Right kidney (tissue), 9 donors: ENCODE measurements at places on chromosomes 7 and 10.

GRCh38 chr10:50554376-50554994, 69.3 kb downstream of the SGMS1 start:
- no peak for DNase-seq

DNA sequence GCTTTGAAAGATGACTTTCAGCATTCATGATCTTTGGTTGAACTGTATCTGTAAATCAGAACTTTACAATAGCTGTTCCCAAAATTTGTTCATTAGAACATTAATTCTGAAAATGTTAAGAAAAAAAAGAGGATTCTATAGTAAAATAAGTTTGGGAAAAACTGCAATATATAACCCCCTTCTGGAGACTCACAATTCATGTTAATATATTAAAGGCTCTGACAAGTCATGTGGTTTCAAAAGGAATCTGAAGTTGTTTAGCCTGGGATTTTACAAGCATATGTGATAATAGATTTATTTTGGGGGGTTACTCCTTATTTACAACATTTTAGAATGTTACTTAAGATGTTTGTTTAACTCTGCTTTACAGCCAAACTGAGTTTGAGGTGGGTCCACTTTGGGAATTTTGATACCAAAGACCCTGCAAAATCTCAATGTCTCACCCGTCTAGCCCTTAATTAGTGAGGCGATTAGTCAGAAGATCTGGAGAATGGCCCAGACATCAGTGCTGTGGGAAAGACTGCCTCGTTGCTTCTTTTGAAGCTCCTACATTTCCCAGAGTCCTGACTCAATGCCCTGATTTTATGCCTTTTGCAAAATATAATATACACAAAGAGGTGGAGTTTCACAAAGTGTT, 40.0 kb downstream of the CDK1 start:
- no peak for DNase-seq

- no peak for DNase-seq
These were observed 38.0 kb upstream of the RTKN2 start for GRCh38 chr10:62306663-62307062.

DNA sequence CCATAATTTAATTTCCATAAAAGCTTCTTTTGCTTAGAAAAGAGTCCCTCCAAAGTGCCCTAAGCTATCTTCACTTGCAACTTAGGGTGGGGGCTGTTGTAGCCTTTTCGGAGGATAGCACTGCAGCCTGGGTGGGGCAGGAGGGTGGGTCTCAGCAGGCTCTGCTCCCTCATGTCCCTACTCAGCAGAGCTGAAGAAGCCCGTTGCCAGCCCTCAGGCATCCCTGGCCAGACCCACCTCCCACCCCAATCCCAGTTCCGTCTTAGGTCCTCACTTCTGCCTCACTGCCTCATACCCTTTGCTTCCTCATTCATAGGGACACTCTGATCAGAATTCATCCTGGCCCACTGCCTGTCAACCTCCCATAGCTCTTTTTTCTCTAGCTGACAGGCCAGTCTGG, 99.8 kb upstream of the ZMIZ1 start:
- no peak for DNase-seq

- peak; percentile 47 for DNase-seq
These were observed 182.0 kb downstream of the RPS24 start for GRCh38 chr10:78215645-78216044.

DNA sequence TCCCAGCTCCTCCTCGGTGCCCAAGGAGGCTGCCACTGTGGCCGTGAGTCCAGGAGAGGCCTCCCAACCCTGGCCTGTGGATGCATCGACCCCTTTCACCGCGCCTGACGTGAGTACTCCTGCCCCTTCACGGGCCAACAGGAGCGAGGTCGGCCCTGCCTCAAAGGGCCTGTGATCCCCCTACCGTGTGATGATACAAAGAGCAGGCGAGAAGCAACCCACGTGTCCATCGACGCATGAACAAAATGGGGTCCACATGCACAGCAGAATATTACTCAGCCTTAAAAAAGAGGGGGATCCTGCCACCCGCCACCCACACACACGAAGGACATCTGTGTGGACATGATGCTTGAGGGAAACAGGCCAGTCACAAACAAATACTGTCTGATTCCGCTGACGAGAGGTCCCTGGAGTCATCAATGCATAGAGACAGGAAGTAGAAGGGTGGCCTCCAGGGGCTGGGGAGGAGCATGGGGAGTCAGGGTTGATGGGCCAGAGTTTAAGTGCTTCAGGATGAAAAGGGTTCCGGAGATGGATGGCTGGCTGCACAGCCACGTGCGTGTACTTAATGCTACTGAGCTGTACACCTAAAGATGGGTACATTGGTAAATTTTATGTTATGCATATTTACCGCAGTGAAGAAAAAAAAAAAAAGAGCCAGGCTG, 151.9 kb downstream of the PRKAG2 start:
- DNase-seq: no peak

GRCh38 chr10:69839696-69840345, 38.1 kb downstream of the COL13A1 start:
- DNase-seq: no peak
